Neural cell (in vitro differentiated cells): ENCODE measurements at places on chromosomes 12 and 14. TPM values are rescaled to one million over a fixed set of nuclear protein-coding genes. Genes with fewer than 3 reads are reported as not detected.

DTX1 gene
- 30.7 and 42.8 TPM in 2 replicates for polyA plus RNA-seq

LTBR gene
- polyA plus RNA-seq, result not detected in 2 replicates

GARIN6 gene
- not detected in 2 replicates for polyA plus RNA-seq

ANKS1B gene
- polyA plus RNA-seq, result 65.6 and 67.3 TPM in 2 replicates

SLC7A7 gene
- polyA plus RNA-seq, result not detected in 2 replicates

PRICKLE1 gene
- 20.0 and 20.6 TPM in 2 replicates for polyA plus RNA-seq

TAS2R31 gene
- 3.5 and 4.0 TPM in 2 replicates for polyA plus RNA-seq

PLBD1 gene
- polyA plus RNA-seq, result not detected in 2 replicates

KRT6C gene
- polyA plus RNA-seq, result not detected in 2 replicates

B3GNT4 gene
- 1.8 and 2.6 TPM in 2 replicates for polyA plus RNA-seq

TSHR gene
- not detected in 2 replicates for polyA plus RNA-seq

MMAB gene
- 43.2 and 52.6 TPM in 2 replicates for polyA plus RNA-seq

FOXN4 gene
- polyA plus RNA-seq, result 0.14 and 0.30 TPM in 2 replicates

INHBC gene
- polyA plus RNA-seq, result not detected in 2 replicates

TGM1 gene
- polyA plus RNA-seq, result 3.6 and 7.5 TPM in 2 replicates

NELL2 gene
- polyA plus RNA-seq, result 41.8 and 46.8 TPM in 2 replicates

LHX5 gene
- polyA plus RNA-seq, result 2.0 and 3.8 TPM in 2 replicates

NEUROD4 gene
- not detected in 2 replicates for polyA plus RNA-seq

OR6C3 gene
- polyA plus RNA-seq, result not detected in 2 replicates

IL22 gene
- polyA plus RNA-seq, result not detected in 2 replicates

FOXA1 gene
- polyA plus RNA-seq, result not detected in 2 replicates

DPF3 gene
- 2.9 and 5.7 TPM in 2 replicates for polyA plus RNA-seq

CYP27B1 gene
- 0.86 and 1.4 TPM in 2 replicates for polyA plus RNA-seq

GYS2 gene
- polyA plus RNA-seq, result 0.14 TPM in 1 of 2 replicates, not detected in the other

NRIP2 gene
- not detected in 2 replicates for polyA plus RNA-seq

MARCHF9 gene
- 34.5 and 47.8 TPM in 2 replicates for polyA plus RNA-seq

MYF5 gene
- not detected in 2 replicates for polyA plus RNA-seq

CDKN3 gene
- polyA plus RNA-seq, result 0.94 and 5.9 TPM in 2 replicates

SMOC1 gene
- 4.1 and 8.7 TPM in 2 replicates for polyA plus RNA-seq

NTS gene
- 48.3 and 60.1 TPM in 2 replicates for polyA plus RNA-seq

SIX6 gene
- polyA plus RNA-seq, result not detected in 2 replicates

FAM181A gene
- 0.43 TPM in 1 of 2 replicates, not detected in the other for polyA plus RNA-seq
